Naive thymus-derived CD8-positive, alpha-beta T cell (primary cell): ENCODE measurements at places on chromosomes 1 and 21.

DNA sequence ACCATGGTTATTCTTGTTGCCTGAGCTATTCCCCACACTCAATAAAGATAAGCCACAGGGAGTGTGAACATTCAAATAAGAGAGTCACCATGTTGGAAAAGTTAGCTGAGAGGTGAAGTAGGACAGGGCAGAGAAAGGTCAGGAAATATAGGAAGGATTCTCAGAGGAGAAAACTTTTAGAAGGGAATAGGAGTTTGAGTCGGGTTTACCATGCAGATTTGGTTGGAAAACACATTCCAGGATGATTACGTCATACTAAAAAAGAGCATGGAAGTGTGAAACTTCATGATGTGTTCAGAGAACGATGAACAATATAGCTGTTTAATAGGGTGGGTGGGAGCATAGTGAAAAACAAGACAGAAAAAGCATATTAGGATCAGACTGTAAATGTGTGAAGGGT lies 1125.3 kb upstream of the ADGRL2 start:
- DNase-seq: no peak

DNA sequence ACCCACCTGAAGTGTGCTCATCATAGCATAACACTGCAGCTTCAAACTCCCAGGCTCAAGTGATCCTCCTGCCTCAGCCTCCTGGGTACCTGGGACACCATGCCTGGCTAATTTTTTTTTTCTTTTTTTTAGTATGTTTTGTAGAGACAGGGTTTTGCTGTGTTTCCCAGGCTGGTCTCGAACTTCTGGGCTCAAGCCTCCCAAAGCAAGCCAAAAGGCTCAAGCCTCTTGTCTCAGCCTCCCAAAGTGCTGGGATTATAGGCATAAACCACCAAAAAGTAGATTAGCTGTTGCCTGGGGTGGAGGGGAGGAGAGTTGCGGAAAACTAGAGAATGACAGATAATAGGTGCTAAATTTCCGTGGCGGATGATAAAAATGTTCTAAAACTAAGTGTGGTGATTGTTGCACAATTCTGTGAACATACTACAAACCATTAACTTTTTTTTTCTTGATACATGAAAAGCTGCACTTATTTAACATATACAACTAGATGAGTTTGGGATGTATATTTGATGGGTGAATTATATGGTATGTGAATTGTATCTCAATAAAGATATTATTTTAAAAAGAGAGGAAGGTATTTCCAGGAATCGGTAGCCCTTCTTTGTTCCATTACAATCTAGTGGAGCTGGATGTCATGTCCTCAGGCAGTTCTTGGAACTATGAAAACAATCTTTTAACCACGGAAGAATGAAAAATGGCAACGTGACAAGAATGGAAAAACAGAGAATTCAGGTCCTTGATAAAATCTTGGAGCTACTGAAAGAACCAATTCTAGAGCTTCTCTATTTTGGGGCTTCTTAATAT lies 27.3 kb upstream of the MED18 start:
- no peak for DNase-seq

- DNase-seq: no peak
Measured at GRCh38 chr1:50427086-50427817, 4.0 kb upstream of the DMRTA2 start.

- DNase-seq: no peak
Measured at GRCh38 chr1:56255516-56256152, 323.7 kb downstream of the PLPP3 start.

DNA sequence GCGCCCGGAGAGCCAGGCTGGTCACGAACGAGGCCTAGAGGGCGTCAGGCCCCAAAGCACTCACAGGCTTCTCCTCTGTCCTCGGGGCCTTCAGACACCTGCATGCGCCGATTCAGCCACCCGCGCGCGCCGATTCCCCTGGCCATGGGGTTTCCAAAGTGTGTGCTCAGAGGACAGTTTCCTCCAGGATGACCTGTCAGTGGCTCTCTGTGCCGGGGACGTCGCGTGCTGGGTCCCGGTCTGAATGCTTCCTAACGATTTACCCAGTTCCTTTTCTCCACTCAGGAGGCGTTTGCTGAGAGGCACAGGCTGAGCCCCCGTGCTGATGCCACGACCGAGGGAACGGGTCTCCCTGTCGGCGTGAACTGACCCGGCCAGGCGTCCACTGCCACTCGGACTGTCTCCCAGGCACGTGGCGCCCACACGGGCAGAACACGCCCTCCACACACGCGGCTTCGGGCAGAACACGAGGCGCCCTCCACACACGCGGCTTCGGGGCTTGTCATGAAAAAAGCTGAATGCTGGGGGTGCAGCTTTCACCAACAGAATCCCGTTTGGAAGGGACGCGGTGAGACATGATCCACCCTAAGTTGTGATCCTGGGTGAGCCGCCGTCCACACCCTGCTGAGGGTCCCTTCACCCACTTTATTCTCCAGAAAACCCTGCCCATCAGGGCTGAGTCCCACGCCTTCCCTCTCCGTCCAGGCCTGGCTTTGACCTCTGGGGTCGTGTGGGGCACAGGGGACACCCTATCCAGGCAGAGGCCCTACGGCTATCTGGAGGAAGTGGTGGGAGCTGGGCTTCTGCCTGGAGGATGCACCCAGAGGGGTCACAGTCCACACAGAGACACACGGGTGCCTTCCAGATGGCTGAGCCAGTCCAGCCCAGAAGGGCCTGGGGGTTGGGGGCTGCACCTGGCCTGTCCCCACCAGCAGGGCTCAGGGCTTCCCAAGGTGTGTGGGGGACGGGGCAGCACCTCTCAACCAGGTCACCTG lies 56.1 kb downstream of the COL6A1 start:
- DNase-seq: no peak

- no peak for DNase-seq
Measured at GRCh38 chr1:210600421-210601159, 271.9 kb downstream of the HHAT start.

- DNase-seq: no peak
Measured at GRCh38 chr1:208230668-208231529, 13.3 kb downstream of the PLXNA2 start.

- no peak for DNase-seq
Measured at GRCh38 chr1:210342986-210343780, 14.5 kb downstream of the HHAT start.

DNA sequence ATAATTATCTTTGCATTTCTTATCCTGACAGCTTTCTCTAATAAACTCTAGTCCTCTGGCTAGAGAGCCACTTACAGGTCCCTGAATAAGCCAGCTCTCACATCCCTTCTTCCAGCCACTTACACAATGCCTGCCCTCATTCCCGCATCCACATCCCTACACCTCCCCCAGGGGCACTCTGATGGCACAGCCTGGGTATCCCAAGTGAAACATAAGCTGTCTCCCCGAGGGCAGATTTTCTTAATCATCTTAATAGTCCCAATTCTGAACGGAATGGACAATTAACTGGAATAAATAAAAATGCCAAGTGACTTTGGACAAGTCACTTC lies 4.9 kb downstream of the RHOC start:
- no peak for DNase-seq

DNA sequence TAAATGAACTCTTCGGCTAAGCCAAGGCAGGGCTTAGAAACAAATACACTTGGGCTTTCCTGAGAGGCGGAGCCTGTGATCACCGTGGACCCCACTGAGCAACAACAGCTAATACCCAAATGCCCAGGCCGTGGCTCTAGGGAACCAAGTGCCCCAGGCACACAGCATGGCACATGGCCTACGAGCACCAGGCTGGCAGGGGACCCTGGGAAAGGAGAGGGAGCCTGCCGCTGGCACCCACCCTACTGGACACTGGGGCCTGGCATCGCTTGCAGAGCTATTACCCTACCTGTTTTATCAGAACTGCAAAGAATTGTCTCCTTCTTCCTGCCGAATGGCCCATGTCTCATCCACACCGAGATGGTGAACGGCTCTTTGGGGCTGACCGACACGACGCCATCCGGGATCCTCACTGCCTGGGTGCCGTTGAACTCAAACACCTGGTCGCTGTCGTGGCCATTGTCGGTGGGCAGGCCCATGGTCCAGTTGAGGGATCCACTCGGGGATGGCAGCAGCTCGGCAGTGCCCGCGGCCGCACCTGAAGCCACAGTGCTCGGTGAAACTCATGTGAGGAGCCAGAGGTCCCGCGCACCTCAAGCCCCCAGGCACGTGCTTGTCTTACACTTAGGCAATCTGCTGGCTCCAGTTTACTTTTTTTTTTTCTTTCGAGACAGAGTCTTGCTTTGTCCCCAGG lies 79.5 kb downstream of the CLSTN1 start:
- DNase-seq: no peak

DNA sequence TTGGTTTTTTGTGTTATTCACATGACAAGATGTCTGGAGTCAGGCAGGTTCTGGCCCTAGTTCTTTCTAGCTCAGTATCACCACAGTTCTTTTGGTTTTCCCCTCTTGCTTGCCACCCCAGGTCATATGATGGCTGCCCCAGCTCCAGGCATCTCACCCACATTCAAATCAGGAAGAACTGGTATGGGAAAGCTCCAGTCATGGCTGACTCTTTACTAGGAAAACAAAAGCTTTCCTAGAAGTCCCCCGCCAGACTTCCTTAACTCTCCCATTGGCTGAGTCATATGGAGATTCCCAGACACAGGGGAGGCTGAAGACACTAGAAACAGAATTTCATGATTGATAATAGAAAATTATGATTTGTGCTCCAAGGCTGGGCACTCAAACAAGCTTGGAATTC lies 22.1 kb upstream of the EYA3 start:
- DNase-seq: no peak

DNA sequence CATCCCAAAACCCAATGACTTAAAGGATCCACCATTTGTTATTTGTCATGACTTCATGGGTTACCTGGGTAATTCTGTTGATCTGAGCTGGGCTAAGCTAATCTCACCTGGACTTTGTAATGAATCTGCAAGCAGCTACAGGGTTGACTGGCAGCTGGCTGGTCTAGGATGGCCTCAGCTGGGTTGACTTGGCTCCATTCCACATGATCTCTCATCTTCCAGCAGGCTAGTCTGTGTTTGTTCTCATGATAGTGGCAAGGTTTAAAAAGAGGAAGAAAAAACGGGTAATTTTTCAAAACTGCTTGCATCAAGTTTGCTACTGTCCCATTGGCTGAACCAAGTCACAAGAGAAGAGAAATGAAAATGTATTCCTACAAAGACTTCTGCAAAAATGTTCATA lies 24.8 kb upstream of the ZMYM4 start:
- no peak for DNase-seq

DNA sequence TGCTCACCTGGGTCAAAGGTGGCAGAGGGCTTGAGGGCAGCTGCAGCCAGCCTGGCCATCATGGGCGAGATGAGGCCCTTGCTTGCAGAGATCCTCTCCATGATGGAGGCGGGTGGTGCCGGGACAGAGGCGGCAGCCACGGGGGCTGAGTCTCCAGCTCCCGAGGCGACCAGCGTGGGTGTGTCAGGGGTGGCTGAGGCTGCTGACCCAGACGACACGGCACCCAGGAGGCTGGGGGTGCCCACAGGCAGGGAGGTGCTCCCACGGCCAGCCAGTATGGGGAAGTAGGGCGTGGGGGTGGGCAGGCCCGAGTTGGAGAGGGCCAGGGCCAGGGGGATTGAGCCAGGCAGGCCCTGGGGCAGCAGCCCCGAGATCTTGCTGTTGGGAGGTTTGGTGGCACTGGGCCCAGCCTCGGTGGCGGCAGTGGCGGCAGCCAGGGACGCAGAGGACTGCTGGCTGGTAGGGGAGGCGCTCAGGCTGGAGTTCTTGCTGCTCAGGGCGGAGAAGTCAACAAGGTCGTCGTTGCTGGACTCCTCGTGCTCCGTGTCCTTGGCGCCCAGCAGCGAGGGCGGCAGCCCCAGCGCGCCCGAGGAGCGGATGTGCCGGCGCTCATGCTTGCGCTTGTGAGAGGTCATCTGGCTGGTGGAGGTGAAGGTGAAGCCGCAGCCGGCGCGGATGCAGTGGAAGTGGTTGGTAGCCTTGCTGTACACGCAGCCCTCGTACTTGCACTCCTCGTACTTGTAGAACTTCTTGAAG lies 142.9 kb downstream of the CASZ1 start:
- DNase-seq: no peak

DNA sequence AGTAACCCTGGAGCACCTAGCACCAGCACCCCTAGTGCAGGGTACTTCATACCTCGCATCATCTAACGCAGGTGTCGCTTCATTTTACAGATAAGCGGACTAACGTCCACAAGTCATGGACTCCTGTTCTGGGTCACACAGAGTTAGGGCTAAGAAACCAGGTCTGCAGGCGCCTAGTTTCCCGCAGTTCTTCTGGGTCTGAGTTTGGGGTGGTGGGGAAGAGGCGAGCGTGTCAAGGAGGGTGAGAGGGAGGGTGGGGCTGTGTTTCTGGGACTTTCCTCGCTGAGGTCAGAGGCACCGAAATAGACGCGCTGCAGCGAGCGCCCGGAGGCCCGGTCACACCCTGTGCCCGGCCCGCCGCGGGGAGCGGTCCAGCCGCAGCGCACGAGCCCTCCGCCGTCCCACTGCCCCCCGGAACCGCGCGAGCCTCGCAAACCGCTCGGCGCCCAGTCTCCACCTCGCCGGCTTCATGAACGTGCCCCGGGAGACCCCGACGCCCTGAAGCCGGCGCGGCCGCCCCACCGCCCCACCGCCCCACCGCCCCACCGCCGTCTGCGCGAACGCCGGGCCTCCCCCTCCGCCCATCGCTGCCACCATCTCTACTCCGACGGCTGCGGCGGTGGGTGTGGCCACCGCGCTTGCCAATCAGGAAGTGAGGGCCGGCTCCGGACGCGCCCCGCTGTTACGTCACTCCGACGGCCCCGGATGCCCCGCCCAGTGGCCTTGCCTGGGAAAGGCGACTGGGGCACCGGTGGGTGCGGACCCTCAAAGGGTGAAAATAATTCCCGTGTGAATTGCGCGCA lies 12.3 kb downstream of the IFI6 start:
- peak; percentile 88 for DNase-seq

GRCh38 chr1:107804134-107804533 lies 160.8 kb downstream of the VAV3 start:
- no peak for DNase-seq

DNA sequence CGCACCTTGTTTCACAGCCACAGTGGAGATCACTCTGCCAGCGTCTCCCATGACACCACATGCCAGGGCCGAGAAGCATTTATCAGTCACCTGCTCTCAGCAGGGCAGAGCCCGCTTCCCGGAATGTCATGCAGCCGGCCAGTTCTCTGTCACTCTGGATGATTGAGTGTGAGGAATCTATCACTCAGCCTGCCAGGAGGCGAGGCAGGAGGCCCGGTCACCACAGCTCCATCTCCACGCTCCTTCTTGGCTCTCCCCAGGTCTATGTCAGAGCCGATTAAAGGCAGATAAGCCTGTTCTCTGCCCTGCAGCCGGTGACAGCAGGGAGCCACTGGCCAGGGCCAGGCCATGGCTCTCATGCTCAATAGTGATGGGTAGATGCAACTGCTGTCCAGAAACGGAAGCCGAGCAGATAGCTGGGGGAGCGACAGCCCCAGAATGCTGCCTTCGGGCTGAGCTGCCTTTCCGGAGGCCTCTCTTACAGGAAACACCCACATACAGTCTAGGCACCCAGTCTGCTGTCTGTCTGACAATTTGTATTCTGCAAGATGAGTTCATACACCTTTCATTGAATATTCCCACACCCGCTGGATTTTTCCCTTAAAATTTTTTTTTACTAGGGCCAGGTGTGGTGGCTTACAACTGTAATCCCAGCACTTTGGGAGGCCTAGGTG lies 64.1 kb downstream of the ACTL8 start:
- no peak for DNase-seq
